ENCODE measurements at places on chromosomes 1 and 21.

- no peak for DNase-seq
Measured at GRCh38 chr1:27464926-27465647, 24.9 kb downstream of the WASF2 start.

GRCh38 chr1:35470977-35471613, 86.1 kb downstream of the KIAA0319L start:
- no peak for DNase-seq

DNA sequence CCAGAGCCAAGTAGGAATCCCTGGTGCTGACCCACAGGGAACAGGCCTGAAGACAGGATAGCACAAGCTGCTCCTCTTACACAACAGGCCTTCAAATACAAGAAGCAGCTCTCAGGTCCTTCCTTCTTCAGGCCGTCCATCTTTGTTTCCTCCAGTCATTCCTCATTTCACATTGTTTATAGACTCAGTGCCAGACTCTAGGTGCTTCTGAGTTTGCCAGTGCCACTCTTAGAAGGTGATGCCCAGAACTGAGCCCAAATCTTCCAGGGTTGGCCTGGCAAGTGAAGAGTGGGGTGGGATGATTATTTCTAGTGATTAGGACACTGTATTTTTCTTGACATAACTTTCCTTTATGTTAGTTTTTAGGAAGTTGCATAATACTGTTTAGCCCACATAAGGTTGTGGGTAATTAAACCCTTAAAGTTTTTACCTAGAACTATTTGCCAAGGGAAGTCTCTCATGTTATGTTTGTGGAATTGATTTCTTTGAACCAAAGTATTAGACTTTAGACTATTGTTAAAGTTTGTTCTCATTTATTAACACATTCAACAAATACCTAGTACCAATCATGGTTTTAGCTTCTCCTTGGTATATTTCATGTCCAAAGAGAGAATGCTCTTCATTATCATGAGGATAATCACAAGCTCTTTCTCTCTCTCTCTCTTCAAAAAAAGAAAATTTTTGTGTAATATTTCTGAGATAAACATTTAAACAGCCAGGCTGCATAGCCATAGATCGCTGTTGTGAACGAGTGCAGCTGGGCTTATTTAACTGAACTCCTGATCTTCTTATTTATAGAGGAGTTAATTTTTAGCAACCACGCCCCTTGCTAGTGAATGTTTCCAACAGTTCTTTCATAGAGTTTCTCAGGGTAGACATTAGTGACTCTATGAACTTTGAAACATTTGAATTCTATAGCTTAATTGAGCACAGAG, 47.7 kb downstream of the PGM1 start:
- no peak for DNase-seq

- DNase-seq = no peak
Measured at GRCh38 chr1:18899363-18900049, 2.8 kb downstream of the ALDH4A1 start.

- no peak for DNase-seq
Measured at GRCh38 chr1:109246141-109246551, 3.2 kb upstream of the CELSR2 start.

- no peak for DNase-seq
Measured at GRCh38 chr1:234550341-234551031, 59.5 kb downstream of the IRF2BP2 start.

- no peak for DNase-seq
Measured at GRCh38 chr1:80531182-80531581, 1269.6 kb upstream of the ADGRL2 start.

- DNase-seq = no peak
Measured at GRCh38 chr21:31725202-31725839, 6.6 kb downstream of the SCAF4 start.

DNA sequence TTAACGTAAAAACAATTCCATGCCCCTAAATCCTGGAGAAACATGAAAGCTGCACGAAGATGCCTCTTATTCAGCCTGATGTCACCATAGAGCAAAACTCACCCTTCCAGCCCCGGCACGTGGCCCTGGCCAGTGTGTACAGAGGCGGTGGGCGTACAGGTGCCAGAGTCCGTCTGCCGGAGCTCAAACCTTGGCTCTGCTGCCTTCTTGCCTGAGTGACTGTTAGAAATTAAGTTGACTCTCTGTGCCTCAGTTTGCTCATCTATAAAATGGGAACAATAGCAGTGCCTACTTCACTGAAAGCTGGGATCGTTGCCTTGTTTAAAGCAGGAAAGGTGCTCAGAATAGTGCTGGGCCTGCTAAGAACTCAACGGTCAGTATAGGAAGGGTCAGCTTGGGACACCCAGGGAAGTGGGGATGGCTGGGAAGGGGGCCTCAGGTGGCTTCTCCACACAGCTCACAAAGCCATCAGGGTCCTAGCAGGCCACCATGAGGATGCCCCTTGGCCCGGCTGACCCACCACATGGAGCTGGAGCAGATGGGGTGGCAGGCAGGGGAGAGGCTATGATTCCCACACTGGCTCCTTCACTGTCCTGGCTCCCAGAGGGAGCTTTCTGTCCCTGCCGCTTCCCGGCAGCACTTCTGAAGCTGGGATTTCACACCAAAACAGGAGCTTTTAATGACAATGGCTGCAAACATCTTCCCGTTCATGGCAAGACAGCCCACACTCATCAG, 237.2 kb downstream of the NPHP4 start:
- DNase-seq = no peak

DNA sequence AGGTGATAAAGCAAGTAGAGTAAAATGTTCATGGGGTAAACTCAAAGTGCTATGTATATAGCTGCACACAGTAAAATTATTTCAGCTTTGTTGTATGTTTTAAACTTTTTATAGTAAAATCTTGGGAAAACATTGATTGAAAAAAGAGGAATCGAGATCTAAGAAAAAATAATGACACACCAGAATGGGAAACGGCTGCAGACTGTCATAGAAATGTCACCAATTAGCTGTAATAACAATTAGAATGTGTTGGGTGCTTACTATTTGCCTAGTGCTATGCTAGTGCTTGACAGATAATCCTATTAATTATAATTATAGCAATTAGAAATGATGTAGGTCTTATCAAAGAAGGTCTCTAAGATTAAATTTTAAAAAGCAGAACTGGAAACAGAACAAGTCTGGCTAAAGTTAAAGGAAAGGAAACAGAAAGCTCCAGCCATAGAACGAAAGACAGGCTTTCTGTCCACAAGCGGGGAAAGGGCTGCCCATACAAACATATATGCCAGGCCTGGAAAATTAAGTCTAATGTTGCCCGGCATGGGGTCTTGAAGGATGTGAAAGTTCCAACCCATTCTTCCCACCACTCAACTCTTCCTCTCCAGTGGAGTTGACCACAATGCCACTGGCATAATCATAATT, 5.0 kb downstream of the PCNX2 start:
- no peak for DNase-seq

DNA sequence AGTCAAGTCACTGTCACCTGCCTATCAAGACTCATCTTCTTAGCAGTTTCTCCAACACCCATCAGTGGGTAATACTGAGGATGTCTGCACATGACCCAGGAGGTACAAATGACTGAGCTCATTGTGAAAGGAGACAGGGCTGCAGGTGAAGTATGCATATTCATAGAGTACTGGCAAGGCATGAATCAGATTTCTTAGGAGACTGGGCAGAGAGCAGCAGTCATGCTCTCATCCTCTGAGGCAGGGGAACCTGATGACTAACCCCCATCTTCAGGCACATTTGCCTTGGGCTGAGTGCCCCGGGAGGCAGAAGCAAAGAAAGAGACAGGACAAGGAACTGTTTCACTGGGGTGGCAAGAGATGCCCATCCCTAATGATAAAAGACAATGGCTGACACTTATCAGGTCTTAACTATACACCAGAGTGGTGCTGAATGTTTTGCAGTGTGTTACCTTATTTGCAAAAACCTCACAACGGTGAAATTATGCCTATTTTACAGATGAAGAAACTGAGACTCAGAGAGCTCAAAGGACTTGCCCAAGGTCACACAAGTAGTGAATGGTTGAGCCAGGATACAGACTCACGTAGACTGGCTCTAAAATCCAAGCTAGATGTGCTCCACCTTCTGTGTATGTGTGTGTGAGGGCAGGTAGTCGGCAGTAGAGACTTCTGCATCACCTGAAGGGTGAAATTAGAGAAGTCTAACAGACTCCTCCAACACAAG, 9.2 kb upstream of the GRHL3 start:
- DNase-seq = no peak

DNA sequence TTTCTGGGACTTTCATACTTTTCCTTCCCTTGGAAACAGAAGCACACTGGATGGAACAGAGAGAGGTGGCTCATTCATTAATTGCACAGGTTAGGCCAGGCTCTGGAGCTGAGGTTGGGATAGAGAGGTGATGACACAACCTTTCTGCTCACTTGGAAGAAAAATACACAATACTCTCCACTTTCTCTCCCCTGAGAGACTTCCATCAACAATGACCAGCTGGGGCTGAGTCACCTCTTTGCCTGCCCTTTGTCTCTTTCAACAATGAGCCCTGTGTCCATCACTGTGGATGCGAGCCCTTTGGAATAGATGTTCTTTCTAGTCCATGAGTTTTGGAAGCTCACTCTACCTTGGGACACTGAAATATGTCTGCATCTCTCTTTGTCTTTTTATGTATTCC, 43.1 kb downstream of the ATP2B4 start:
- no peak for DNase-seq

GRCh38 chr1:47559944-47560695, 122.3 kb downstream of the FOXD2 start:
- no peak for DNase-seq

DNA sequence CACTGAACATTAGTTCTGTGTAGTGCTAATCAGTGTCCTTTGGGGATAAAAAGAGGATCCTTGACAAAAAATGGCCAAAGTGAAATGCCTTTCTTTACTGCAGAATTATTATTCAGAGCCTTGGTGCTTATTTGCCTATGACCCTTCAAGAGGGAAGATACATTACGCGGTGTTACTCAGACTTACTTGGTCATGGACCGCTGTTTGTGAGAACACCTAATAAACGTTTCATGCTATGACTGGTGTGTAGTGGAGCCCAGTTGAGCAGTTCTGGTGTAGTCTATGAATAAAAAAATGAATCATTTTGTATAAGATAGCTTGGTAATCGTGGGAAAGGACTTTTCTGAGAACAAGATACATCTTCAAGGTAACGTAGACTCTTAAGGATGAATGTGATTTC, 8.3 kb downstream of the NFYC start:
- DNase-seq = no peak

- DNase-seq = no peak
Measured at GRCh38 chr21:22342889-22343288, 1344.7 kb downstream of the NCAM2 start.

DNA sequence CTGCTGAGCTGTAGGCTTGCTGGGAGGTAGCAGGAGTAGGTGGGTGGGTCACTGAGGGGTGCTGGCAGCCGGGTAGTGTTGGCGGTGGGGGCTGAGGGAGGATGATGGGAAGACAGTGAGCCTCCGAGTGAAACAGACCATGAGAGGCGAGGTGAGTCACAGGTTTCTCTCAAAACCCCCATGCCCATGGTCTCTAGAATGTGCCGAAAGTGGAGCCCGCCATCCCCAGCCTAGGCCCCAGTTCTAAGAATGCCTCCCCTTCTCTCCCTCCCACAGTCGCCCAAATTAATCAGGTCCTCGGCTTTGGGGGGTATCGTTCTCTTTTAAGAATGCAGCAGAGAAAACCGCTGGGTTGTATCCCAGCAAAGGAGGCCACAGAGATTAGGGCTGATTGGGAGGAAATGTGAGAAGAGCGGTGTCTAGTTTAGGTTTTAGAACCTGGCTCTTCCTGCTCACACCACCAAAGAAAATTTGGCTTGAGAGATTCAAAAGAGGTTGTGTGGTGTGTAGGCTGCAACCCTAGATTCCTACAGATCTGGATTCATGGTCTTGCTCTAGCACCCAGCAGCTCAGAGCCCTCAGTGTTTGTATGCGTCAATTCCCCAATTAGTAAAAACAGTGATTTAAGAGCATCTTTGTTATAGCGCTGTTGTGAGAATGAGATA, 27.7 kb upstream of the IL19 start:
- DNase-seq = no peak

GRCh38 chr1:84930831-84931230, 37.8 kb upstream of the LPAR3 start:
- DNase-seq = no peak

- DNase-seq = no peak
Measured at GRCh38 chr1:20980051-20980450, 192.9 kb upstream of the HP1BP3 start.

- no peak for DNase-seq
Measured at GRCh38 chr1:8015809-8016165, 10.3 kb downstream of the ERRFI1 start.

All from NCI-H187 (cell line).